Stimulated activated CD4-positive, alpha-beta T cell treated with anti-CD3 and anti-CD28 coated beads, Interleukin-15, amount 100 ng/mL, for 48 hours (primary cell): ENCODE measurements at places on chromosomes 16 and 17.
A peak's percentile ranks its signal among the peaks of the same experiment; 100 is the strongest.

GRCh38 chr17:78127888-78128550 is 536 bp downstream of the TMC6 start:
- no peak for DNase-seq

GRCh38 chr17:68656666-68657065 is 55.5 kb upstream of the FAM20A start:
- no peak for DNase-seq

GRCh38 chr17:48559840-48560817 is 15.2 kb upstream of the HOXB2 start:
- DNase-seq, result no peak

GRCh38 chr16:22386976-22387375 is 12.6 kb upstream of the CDR2 start:
- DNase-seq, result no peak

GRCh38 chr17:34669511-34669910 is 90.1 kb downstream of the TMEM132E start:
- DNase-seq, result no peak

GRCh38 chr16:51051671-51052070 is 99.4 kb downstream of the SALL1 start:
- DNase-seq, result no peak

DNA sequence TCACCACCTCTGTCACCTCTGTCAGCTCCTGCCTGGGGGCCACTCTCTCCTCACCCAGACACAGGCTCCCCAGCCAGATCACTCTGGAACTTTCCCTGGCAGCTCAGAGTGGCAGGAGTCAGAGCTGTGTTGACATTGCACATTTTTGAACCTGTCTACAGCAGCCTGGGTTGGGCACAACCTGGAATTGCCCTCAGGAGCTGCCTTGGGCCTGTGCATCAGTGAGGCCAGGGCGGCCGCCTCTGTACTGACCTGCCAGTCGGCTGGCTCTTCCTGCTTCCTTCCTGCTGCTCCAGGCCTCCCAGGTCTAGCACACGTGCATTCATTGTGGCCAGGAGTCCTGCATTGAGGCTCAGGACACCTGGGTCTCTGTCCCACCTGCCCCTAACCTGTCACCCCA is 14.2 kb upstream of the TMEM11 start:
- DNase-seq, result no peak

GRCh38 chr16:3480901-3481695 is 14.2 kb downstream of the C16orf90 start:
- DNase-seq, result no peak

GRCh38 chr16:63373744-63374143 is 1337.5 kb upstream of the CDH8 start:
- DNase-seq, result no peak

GRCh38 chr17:74607221-74607620 is 15.1 kb upstream of the CD300LD start:
- no peak for DNase-seq

- DNase-seq, result no peak
Measured at GRCh38 chr16:10009684-10010083, 172.5 kb downstream of the GRIN2A start.

DNA sequence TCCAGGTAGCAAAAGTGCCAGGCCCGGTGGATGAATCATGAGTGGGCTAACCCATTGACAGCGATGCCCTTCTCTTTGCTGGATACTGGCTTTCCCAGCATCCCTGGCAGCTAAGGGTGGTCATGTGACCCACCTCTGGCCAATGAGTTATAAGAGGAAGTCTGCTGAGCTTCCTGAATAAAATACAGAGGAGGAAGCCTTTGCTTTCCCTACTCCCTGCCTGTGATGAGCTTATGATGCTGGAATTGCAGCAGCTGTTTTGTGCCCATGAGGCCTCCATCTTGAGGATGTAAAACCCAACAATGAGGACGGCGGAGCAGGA is 15.0 kb upstream of the ATP2A3 start:
- no peak for DNase-seq

DNA sequence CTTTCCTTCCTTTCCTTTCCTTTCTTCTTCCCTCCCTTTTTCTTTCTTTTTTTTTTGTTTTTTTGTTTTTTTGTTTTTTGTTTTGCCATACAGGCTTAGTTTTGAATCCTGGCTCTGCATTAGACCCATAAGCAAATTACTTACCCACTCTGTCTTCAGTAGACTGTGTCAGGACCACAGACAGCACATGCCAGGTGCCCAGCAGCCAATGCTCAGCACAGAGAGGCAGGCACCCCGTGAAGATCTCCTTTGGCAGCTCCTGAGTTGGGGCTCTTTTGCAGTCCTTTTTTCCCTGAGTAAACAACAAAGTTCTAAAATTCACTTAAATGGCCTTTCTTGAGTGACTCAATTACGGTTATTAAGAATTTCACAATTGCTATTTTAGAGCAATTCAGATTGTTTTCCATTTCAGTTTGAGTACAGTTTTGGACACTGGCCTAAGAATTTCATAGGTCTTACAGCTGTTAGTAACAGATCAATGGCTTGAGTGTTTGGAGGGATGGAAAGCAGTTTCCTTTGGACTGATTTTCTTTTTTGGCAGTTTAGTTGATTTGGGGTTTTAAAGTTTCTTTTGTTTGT is 26.2 kb upstream of the SLC5A11 start:
- no peak for DNase-seq

DNA sequence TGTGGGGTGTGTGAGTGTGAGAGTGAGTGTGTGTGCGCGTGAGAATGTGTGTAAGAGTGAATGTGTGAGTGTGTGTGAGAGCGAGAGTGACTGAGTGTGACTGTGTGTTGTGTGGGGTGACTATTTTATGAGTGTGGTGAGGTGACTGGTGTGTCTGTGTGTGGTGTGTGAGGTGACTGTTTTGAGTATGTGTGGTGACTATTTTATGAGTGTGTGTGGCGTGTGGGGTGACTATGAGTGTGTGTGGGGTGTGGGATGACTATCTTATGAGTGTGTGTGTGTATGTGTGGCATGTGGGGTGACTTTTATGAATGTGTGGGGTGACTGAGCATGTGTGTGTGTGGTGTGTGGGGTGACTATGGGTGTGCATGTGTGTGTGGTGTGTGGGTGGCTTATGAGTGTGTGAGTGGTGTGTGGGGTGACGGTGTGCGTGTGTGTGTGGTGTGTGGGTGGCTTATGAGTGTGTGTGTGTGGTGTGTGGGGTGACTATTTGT is 152.9 kb upstream of the PLCG2 start:
- peak; percentile 39 for DNase-seq

DNA sequence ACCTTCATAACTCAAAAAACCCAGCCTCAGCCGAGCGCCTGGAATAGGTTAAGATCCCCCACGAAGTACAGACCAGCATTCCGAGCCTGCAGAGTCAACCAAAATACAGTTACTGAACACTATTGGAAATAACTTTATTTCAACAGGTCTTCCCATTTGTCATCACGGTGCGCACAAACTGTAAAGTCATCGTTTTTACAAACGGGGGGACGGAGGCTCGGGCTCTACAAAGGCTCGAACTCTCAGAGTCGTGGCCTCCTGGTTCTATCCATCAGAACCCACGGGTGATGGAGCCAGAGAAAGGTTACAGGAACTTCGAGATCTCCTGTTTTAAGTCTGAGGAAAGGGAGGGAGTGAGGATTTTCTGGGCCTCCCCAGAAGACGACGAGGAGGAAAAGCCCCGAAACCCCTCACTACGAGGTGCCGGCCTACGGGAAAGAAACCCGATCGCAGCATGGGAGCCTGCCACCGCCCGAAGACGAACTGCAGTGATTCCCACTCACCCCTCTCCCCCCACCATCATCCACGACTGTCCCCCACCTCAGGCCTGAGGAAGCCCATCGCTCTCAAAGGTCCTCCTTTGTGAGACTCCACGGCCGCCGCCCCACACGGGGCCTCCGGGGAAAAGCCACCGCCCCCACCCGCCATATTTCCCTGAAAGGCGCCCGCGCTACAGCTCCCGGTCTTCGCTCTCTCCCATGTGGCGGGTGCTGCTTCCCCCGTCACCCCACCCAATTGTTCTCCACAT is 917 bp downstream of the YWHAE start:
- DNase-seq, result no peak

DNA sequence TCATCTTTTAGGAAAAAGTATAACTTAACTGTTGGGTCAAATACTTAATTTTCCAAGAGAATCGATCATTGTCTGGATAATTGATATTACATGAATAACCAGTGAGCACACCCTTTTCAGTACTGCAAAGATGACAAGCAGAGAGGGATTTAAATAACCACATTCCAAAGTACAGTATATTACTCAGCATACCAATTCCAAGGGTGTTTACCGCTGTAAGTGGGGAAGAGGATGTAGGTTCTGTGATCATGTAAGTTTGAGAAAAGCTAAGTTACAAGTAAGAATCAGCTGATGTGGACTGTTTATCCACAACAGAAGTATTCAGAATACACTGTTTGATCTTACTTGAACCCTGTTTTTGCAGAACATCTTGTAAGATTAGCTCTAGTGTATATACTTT is 6.1 kb downstream of the GDE1 start:
- DNase-seq, result no peak

- no peak for DNase-seq
Measured at GRCh38 chr16:78461087-78461486, 361.6 kb downstream of the WWOX start.

DNA sequence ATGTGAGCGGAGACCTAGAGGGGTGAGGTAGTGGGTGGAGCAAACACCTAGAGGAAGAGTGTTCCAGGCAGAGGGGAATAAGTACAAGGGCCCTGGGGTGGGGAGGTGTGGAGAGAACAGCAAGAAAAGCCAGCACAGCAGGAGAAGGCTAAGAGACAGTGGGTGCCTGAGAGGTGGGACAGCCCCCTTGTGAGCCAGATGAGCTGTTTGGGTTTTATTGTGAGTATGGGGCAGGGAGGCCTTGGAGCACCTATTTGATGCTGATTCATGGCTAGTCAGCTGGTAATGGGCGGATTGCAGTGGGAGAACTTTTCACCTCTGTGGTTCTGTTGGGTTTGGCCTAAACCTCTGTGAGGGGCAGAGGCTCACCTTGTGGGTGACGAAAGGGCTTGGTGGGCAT is 68.4 kb downstream of the ABCC1 start:
- DNase-seq, result no peak

GRCh38 chr17:80892019-80892855 is 99.4 kb upstream of the CHMP6 start:
- peak; percentile 89 for DNase-seq

DNA sequence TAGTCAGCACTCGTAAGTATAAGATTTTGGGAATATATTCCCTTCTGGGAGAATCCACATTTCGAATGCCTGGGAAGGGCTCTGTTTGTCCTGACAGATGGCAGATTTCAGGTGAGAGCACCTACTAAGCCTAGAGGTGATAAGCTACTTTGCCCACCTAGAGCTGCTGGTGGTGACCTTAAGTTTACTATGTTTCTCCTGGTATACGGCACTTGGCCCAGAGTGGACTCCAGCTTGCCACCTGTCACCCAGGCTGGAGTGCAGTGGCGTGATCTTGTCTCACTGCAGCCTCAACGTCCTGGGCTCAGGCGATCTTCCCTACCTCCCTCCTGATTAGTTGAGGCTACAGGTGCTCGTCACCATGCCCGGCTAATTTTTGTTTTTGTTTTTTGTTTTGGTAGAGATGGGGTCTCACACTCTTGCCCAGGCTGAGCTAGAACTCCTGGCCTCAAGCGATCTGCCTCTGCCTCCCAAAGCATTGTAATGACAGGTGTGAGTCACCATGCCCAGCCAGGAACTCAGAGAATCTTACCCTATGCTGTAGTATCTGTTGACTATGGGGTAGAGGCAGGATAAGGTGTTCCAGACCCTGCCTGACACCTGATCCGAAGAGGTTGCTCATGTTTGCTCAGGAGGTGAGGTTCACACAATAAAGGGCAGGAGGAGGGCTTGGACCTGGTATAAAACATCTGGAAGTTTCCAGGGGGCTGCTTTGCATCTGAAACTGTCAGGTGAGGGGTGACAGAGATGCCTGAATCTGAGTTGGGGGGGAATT is at the start of gene ZG16:
ZG16 (plus strand) TSS at position 681 of the 775 bp plus-strand sequence. CDS start 1,011 bp downstream, outside the sequence.
- no peak for DNase-seq

- no peak for DNase-seq
Measured at GRCh38 chr16:19894586-19894985, 9.9 kb upstream of the GPRC5B start.

GRCh38 chr17:46831573-46832330 is 13.3 kb upstream of the WNT3 start:
- DNase-seq, result no peak

DNA sequence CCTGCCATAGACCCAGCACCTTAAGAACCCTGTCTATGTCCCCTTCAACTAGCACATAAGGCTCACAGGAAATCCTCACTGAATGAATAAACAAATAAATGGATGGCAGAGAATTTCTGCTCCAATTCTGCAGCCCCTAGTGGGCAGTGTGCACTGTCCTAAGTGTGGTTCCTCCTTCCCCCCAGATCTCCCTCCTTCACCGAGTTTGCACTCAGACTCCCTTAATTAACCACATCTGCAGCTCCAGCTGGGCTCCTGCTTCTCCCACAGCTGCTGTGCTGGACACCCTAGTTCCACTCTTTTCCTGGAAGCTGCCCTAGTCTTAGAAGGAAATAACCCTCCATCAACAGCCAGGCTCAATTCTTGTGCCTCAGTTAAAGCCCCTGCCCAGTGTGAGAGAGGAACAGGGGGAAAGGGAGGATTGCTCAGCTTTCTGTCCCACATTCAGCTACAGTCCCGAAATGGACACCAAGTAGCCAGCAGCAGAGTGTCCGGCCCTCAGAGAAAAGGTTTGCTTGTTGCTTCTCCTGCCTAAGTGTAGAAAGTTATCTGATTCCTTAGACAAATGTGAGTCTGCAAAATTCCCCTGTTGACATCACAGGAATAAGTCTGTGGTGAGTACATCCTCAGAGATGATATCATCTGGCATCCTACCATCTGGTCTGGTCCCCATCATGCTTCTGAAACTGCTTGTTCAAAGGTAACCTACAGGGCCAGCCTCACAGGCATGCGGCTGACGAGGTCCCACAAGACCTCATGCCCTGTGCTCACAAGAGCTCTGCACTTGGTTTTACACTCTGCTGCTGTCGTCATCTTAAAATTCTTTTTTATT is 12.3 kb downstream of the LRRC3C start:
- peak; percentile 29 for DNase-seq

DNA sequence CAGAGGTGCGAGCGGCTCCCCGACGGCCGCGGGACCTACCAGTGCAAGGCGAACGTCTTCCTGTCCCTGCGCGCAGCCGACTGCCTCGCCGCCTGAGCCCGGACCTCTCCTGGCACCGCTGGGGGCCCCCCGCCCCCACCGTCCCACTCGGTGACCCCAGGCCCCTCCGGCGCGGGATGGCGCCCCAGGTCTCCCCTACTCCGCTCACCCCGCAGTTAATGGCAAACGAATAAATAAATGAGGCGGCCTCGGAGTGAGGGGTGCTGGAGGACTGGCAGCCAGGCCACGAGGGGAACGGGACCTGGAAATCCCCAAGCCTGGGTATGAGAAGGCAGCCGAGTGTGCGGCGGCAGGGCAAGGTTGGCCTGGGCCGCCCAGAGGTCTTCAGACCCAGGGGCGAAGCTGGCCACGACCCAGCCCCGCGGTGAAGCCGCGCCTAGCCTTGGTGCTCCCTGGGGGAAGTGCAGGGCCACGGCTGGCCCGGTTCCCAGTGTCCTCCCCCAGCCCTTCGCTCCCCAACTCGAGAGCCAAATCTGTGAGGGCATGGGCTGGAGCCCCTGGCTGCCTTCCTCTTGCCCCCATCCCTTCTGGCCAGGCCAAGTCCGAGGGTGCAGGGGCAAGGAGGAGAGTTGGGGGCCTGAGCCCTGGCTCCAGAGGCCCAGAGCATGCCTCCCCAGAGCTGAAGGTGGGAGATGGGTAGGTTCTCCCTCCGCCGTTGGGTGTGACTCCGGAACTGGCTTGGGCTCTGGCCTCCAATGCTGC is 796 bp downstream of the NPB start:
- DNase-seq, result no peak
